ENCODE measurements at places on chromosomes 5 and 9. TPM values are rescaled to one million over a fixed set of nuclear protein-coding genes. Genes with fewer than 3 reads are reported as not detected.

The SEMA5A gene
- 28.6 TPM for total RNA-seq

The PAPPA gene
- total RNA-seq = 1.1 TPM

The DOK3 gene
- total RNA-seq = 4.4 TPM

The PCDHGA5 gene
- total RNA-seq = 5.7 TPM

The CDH6 gene
- total RNA-seq = 3.3 TPM

The MARCOL gene
- total RNA-seq = not detected

The NTMT1 gene
- 72.1 TPM for total RNA-seq

The DNM1 gene
- total RNA-seq = 6.1 TPM

The SLC23A1 gene
- not detected for total RNA-seq

The DRD1 gene
- total RNA-seq = not detected

The C9orf50 gene
- total RNA-seq = not detected

The SHISAL2B gene
- total RNA-seq = not detected

The CMBL gene
- 46.2 TPM for total RNA-seq

The IFNA2 gene
- total RNA-seq = not detected

All from Right ventricle myocardium inferior (tissue), 1 donor.